GM03348 (cell line): ENCODE measurements at places on chromosomes 3 and 15.

DNA sequence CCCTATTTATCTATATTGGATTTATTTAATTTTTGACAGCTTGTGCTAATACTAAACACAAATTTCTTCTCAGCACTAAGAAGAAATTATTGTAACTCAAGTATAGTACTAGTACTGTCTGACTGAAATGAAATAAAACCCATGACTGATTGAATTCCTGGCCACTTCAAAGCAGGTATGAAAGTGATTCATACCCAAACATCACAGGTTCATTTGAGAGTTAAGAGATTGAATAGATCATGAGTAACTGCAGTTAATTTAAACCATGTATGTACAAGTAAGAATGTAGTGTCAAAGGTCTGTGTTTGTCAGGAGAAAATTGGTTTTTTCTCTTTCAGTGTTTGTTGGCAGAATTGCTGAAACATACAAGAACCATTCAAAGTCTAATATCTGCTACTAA, 332.0 kb upstream of the GRM7 start:
- no peak for DNase-seq

DNA sequence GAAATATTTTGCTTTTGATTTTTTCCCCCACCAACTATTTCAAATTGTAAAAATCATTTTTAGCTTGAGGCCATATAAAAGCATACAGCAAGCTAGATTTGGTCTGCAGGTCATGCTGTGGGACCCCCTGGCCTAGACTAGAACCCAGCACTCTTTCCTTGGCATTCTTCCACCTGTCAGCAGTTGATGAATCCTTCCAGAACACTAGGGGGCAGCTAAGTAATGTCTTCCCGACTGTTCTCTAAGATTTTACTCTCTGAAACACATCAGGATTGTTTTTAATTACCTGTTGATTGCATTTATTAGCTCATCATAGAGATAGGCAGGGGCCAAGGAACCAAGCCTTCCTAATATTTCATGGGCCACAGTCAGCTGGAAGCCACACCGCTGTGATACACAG, 174.5 kb downstream of the CACNA1D start:
- peak; percentile 42 for DNase-seq

GRCh38 chr3:105904678-105905284, 36.0 kb upstream of the CBLB start:
- no peak for DNase-seq

- DNase-seq = no peak
Measured at GRCh38 chr15:70602834-70603560, 160.4 kb downstream of the UACA start.

DNA sequence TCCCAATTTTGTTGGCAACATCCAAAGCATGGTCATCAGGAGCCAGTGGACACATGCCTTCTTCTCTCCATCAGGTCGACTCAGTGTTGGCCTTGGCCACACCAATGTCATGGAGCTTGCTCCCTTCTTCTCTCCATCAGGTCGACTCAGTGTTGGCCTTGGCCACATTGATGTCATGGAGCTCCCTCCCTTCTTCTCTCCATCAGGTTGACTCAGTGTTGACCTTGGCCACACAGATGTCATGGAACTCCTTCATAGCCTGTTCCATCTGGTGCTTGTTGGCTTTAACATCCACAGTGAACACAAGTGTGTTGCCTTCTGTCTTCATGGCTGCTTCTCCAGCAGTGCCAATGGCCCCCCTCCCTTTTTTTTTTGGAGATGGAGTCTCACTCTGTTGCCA, 70.2 kb downstream of the TMEM44 start:
- no peak for DNase-seq

GRCh38 chr3:58521336-58521670, 15.7 kb downstream of the ACOX2 start:
- no peak for DNase-seq
